ENCODE measurements at places on chromosomes 7 and 10. TPM values are rescaled to one million over a fixed set of nuclear protein-coding genes. Genes with fewer than 3 reads are reported as not detected.

- no peaks in the 10 kb centered on the region for H3K36me3 ChIP-seq
- H3K27me3 ChIP-seq, result no peaks in the 10 kb centered on the region
- no peak overlapping the region for H3K4me3 ChIP-seq
- peak overlapping the region; percentile 82 for H3K27ac ChIP-seq
Observed at GRCh38 chr10:124727361-124727960, 16.7 kb downstream of the FAM53B start.

GRCh38 chr7:82672078-82672477, 228.5 kb upstream of the CACNA2D1 start:
- no peak overlapping the region for H3K27ac ChIP-seq
- no peak for DNase-seq
- no peak overlapping the region for H3K4me3 ChIP-seq
- H3K36me3 ChIP-seq, result no peaks in the 10 kb centered on the region

DNA sequence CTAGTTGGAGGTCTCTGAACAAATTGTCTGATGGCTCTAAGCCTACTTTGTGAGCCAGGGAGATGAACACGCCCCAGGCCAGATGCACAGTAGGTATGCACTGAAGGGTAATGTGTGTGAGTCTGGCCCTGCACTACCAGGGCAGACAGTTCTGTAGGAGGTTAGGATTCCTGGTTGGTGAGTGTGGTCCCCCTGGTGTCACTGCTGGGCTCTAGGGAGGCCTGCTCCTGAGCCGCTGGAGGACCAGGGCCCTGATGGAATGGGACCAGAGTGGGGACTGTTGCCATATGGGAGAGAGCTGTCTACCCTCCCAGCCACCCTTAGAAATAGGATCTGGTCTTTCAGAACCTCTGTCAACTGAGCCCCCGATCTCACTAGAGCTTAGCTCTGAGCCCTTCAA, 42.0 kb downstream of the CDH23 start:
- no peaks in the 10 kb centered on the region for H3K36me3 ChIP-seq
- no peak for DNase-seq

GRCh38 chr7:115066050-115066449, 144.2 kb downstream of the MDFIC start:
- DNase-seq, result no peak
- no peaks in the 10 kb centered on the region for H3K27me3 ChIP-seq
- no peak overlapping the region for H3K27ac ChIP-seq
- H3K4me3 ChIP-seq, result no peak overlapping the region

DNA sequence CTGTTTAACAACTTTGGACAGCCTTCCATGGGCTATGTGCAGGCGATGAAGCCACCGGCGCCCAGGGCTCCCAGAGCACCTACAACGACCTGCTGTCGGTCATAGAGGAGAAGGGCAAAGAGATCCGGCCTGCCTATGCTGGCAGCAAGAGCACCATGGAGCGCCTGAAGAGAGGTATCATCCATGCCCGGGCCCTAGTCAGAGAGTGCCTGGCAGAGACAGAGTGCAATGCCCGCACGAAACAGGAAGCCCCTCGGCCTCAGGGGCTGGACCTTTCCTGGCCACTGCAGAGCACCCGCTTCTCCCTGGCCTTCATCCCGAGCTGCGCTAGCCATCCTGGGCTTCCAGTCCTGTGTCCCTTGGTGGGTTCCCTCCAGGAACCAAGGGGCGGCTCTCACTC, 497.0 kb upstream of the PHF14 start:
- H3K4me3 ChIP-seq, result no peak overlapping the region
- no peak overlapping the region for H3K27ac ChIP-seq
- no peaks in the 10 kb centered on the region for H3K27me3 ChIP-seq
- DNase-seq, result peak; percentile 34
- no peaks in the 10 kb centered on the region for H3K36me3 ChIP-seq

DNA sequence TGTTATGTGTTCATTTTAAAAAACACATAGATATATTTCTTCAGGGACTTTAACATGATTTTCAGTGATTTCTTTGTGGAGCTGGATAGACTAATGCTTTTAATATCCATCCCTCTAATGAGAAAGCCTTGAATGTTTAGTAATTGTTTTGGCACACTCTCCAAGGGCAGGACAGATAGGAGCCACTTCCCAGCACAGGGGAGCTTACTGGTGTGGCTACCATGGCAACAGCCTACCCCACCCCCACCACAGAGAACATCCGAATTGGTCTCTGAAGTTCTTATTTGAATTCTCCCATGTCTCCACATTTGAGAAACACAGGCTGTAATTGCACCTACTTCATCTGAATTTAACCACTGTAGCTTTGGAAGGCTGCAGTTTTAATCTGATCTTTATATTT, 87.7 kb downstream of the PRKG1 start:
- H3K4me3 ChIP-seq, result no peak overlapping the region
- H3K4me1 ChIP-seq, result no peaks in the 10 kb centered on the region
- H3K27ac ChIP-seq, result no peak overlapping the region
- no peaks in the 10 kb centered on the region for H3K36me3 ChIP-seq
- DNase-seq, result no peak

DNA sequence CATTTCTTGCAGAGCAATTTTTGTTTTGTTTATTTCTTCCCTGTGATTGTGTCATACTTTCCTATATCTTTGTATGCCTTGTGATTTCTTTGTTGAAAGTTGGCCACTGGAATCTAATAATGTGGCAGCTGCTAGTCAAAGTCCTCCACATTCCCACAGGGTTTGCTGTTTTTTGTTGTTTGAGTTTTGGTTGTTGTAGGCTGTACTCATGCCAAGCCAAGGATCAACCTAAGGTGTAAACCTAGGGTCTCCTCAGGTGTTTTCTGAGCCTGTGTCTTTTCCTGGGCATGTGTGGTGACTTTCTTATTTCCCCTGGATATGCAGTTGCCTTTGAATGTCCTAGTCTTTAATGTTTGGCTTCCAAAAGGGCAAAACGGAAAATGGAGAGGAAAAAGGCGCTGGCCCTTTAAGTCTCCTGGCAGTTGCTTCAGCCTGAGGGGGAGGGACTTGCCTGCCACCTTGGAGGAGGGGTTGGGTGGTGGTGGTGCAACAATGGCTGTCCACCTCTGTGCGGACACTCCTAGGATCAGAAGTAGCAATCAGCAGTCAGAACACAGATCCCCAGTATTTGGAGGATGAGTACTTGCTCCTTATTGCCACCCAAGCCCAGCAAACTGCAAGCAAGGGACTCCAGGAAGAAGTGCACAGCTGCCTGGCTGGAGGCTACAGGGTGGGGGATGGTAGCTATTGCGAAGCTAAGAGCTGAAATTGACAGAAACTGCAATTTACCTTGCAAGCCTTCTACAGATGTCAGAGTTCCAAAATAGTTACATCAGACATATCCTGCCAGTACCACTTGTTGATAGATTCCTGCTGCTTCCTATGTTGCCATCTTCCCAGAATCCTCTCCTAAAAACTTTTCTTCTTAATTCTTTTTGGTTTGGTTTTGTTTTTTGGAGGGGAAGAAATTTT, 5.6 kb upstream of the ZNF518A start:
- peak overlapping the region; percentile 12 for H3K4me3 ChIP-seq
- H3K4me1 ChIP-seq, result peaks cover 3% of the 10 kb centered on the region
- H3K27me3 ChIP-seq, result peaks cover 63% of the 10 kb centered on the region
- no peak overlapping the region for H3K27ac ChIP-seq
- peak; percentile 64 for DNase-seq
- no peaks in the 10 kb centered on the region for H3K36me3 ChIP-seq

DNA sequence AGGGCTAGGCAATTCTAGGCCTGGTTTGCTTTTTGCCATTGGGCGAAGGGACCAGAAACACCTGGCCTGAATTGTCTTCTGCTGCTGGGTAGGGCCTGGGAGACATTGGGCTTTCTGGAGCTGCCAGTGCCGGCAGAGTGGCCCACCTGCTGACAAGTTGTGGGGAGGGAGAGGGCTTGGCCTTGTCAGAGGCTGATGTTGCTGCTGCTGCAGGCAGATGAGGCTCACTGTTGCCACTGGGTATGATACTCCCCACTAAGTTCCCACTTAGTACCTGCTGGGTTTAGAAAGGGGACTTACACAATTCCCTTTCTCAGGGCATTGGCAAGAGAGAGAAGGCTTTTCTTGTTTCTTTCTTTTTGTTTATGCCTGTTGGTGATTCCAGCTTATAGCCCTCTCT, 289.6 kb upstream of the NPVF start:
- no peak overlapping the region for H3K4me3 ChIP-seq
- no peaks in the 10 kb centered on the region for H3K27me3 ChIP-seq
- no peak overlapping the region for H3K27ac ChIP-seq
- DNase-seq, result no peak
- H3K4me1 ChIP-seq, result no peaks in the 10 kb centered on the region

- no peaks in the 10 kb centered on the region for H3K36me3 ChIP-seq
- H3K27ac ChIP-seq, result no peak overlapping the region
- no peak overlapping the region for H3K4me3 ChIP-seq
- no peak for DNase-seq
- peaks cover 1% of the 10 kb centered on the region for H3K27me3 ChIP-seq
Observed at GRCh38 chr10:133006202-133006601, 63.8 kb upstream of the CFAP46 start.

GRCh38 chr10:12512332-12513002, 163.1 kb downstream of the CAMK1D start:
- H3K27me3 ChIP-seq, result no peaks in the 10 kb centered on the region
- no peak overlapping the region for H3K27ac ChIP-seq
- no peak overlapping the region for H3K4me3 ChIP-seq
- no peaks in the 10 kb centered on the region for H3K4me1 ChIP-seq
- no peak for DNase-seq

- no peaks in the 10 kb centered on the region for H3K4me1 ChIP-seq
- no peaks in the 10 kb centered on the region for H3K36me3 ChIP-seq
- DNase-seq, result no peak
- H3K27ac ChIP-seq, result no peak overlapping the region
- no peaks in the 10 kb centered on the region for H3K27me3 ChIP-seq
Observed at GRCh38 chr10:86079088-86079487, 287.5 kb downstream of the GRID1 start.

DNA sequence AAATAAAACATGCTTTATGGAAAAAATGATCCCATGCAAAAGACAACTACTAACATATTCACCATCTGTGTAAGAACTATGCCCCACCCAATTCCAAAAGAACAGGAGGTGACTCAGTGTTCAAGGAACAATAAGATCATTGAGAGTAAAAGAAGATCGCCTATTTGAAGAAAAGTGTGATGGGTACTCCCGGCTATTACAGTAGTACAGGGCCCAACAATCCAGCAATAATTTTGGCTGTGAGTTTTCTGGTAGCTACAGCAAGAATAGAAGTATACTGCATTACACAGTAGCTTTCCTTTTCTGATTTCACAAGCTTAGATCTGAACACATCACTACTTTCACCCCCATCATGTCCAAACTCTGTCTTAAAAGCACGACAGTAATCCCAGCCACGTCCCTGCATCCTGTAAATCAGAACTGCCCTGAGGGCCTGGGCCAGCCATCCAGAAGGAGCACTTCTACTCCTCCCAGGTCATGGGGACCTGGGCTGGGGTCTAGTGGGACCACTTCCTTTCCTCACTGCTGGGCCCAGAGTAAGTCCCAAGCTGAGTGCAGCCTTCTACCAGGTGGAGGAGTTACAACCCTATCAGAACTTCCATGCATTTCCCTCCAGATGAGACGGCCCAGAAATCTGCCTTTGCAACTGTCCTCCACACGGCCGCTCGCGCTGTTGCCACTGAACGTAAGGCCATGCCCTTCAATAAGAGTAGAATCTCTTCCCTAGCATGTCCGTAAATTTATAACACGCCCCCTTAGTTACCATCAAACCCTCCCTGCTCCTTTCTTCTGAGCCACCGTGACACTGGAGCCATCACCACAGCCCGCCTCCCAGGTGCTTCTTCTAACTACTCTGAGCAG, 7.9 kb downstream of the ESYT2 start:
- H3K27ac ChIP-seq, result peak overlapping the region; percentile 71
- peaks cover 6% of the 10 kb centered on the region for H3K36me3 ChIP-seq
- no peak for DNase-seq
- no peaks in the 10 kb centered on the region for H3K27me3 ChIP-seq
- H3K4me3 ChIP-seq, result no peak overlapping the region
- peaks cover 84% of the 10 kb centered on the region for H3K4me1 ChIP-seq

Gene MMD2
- total RNA-seq, result not detected

Gene CCSER2
- 66.1 TPM for total RNA-seq

Gene VIPR2
- 0.80 TPM for total RNA-seq

Gene VENTX
- 4.5 TPM for total RNA-seq

Gene CNTNAP2
- total RNA-seq, result 0.59 TPM

Gene KCNMA1
- 41.3 TPM for total RNA-seq

Gene EBLN1
- total RNA-seq, result not detected

Gene NPVF
- not detected for total RNA-seq

Gene GBX1
- total RNA-seq, result not detected

Gene LMOD2
- total RNA-seq, result not detected
